HepG2 (cell line): ENCODE measurements at places on chromosomes 5 and 9.

DNA sequence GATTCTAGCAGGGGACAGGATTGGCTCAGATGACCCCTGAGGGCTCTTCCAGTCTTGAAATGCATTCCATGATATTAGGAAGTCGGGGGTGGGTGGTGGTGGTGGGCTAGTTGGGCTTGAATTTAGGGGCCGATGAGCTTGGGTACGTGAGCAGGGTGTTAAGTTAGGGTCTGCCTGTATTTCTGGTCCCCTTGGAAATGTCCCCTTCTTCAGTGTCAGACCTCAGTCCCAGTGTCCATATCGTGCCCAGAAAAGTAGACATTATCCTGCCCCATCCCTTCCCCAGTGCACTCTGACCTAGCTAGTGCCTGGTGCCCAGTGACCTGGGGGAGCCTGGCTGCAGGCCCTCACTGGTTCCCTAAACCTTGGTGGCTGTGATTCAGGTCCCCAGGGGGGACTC is 2.9 kb upstream of the MYOZ3 start:
- no peak for DNase-seq

- peak; percentile 78 for DNase-seq
Measured at GRCh38 chr5:146025114-146025680, 80.2 kb downstream of the PLAC8L1 start.

GRCh38 chr5:124059200-124059599 is 547.2 kb downstream of the CSNK1G3 start:
- no peak for DNase-seq

DNA sequence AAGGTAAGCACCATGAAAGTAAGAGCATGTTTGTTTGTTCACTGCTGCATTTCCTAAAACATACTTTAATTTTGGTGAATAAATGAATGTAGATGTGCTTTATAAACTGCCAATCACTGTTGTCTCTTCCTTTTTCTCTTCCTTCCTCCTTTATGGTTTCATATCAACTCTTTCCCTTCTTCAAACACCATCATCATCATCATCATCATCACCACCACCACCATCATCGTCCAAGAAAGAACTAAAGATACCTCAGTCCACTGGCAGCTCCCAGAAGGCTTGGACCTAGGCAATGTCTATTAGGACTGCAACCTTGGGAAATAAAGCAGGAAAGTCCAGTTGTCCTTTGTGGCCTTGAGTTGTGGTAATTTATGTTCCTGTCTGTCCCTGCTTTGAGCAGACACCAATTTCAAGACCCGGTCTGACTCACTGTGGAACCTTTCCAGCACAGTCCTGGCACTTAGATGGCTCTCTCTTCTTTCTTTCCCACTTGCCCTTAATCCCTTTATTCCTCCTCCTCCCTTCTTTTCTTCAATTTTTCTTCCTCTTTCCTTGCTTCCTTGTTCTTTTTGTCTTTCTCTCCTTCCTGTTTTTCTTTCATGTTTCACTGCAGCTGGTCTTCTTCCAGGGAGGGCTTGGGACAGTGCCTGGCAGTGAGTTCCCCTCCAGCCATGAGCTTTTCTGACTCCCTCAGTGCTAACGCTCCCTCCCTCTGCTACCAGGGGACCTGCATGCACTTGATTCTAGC is 99.3 kb downstream of the ANGPTL2 start:
- no peak for DNase-seq

DNA sequence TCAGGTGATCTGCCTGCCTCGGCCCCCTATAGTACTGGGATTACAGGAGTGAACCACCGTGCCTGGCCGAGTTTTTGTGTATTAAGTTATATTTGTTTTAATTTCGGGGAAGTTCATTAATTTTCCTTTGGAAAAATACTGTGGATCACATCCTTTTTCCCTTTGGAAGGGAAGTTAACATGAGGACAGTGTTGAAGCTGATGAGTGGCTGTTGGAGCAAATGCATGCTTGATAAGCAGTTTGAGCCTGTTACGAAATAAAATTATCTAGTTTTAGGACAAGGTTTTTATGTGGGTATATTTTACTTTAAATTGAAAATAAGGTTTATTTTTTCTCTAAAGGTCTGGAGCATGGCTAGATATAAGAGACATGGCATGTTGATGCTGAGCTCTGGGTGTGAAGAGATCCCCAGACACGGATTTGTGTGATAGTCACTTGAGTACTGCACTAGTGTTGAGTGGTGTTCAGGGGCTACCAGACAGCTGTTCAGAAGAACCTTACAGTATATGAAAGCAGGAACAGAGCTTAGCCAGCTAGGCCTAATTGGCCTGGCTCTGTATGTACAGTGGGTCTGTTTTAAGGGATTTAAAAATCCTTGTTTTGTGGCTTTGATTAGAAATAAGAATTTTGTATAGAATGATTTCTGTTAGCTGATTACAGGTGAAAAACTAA is 17.4 kb downstream of the LMNB1 start:
- no peak for DNase-seq

DNA sequence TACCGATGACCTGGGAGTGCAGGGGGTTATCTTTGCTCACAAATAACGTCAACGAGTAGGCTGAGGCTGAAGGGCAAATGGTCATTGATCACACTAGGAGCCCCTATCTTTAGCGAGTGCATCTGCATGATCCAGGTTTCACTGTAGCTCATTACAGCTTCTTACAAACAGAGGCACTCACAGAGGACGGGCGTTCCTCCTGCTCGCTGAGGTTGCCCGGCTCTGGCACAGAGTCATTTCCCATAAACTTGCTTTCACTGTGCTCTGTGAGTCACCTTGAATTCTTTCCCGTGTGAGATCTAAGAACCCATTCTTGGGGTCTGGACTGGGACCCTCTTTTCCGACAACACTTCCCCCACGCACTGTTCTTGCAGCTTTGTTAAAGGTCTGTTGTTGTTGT is 1.9 kb upstream of the PAEP start:
- no peak for DNase-seq

DNA sequence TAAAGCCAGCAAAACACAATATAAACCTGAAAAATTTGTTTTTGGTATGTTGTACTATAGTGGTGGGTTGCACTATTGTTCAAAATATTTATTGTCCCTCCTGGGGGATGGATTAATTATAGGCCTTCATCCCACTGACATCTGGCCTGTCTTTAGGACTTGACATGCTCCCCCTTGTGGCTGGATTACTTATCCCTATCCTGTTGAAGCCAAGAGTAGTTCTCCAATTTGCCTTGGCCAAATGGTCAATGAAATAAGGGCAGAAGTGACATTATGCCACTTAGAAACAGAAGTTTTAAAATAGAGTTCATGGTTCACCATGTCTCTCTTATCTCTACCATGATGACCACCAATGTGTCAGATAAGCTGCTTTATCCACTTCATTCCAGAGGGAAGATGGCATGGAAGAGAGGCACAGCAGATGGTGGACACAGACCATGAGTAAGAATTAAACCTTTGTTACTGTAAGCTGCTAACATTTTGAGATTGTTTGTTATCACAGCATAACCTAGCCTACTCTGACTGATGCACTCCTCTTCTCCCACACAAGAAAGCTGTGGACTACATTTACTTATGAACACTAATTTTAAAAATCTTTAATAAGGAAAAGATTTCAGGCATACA is 29.2 kb upstream of the ARHGEF28 start:
- DNase-seq = peak; percentile 60

- no peak for DNase-seq
Measured at GRCh38 chr5:104370523-104370922, 807.9 kb upstream of the NUDT12 start.

DNA sequence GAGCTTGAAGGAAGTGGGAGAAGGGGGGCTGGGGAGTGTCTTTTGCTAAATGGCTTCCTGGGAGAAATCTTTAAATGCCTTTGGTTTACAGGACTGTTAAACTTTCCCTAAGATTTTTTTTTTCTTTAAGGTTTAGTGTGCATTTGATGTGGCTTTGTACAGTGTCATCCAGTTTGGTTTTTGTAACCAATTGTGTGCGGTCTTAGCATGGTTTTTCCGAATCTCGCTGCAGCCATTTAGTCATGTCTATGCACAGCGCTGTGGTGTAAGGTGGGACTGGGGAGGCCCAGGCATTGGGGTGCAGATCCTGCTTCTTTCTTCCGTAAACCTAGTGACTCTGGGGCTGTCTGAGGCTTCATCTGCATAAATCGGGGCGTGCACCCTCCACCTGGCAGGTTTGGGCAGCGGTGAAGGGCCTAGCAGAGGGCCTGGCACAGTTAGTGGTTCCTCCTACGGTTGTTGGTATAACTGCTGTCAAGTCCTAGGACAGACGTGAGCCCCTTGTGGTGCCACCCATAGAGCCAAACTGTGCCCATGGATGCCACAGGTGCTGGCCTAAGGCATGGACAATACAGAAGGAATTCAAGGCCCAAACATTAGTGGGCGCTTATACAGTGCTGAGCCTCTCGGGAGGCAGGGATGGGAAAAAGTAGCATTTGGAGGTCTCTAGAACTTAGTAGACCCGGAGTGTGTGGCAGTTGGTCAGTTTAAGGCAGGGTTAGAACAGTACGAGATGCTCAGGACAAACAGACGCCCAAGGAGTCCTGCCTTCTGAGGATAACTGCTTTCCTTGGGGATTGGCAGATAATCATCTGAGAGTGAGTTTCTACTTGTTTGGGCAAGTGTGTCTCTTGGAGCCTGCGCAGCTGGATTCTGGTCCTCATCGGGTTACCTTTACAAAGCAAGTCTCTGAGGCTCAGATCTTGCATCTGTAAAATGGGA is 1.5 kb downstream of the PRRC2B start:
- DNase-seq = no peak

- no peak for DNase-seq
Measured at GRCh38 chr5:56037531-56038010, 42.8 kb upstream of the IL6ST start.

DNA sequence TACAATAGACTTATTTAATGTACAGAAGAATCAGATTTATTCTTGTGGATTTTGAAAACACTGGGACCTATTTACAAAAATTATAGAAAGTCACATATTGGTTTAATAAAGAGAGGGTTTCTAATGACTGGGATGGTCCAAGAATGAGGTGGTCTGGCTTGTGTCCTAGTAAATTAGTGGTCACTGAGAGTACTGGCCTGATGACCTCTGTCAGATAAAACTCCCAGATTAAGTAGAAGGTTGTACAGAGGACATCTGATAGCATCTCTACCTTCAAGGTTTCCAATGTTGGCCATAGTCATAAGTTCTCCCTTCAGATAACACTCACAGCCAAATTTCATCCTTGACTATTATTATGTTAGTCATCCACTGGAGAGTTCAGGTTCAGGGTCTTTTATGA is 692.9 kb downstream of the MTRR start:
- DNase-seq = no peak

- no peak for DNase-seq
Measured at GRCh38 chr9:105678163-105678562, 15.9 kb downstream of the TAL2 start.

DNA sequence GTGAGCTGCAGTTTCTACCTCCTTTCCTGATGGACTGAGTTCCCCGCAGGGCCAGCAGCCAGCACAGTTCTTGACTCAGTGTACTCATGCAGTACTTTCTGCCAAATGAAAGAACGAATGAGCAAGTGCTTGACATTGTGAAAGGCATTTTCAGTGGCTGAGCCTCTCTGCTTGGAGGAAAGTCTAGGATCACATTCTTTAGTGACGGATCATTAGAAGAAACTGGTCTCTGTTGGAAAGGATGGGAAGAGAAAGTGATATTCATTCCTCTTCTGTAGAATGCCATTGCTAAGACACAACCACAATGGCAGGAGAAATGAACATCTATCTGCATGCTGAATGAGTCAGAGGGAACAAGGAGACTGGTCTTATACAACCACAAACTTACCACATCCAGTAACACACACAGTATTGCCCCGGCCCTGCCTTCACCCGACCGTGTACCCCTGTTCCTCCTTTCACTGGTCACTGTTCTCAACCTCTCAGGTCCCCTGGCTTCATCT is 206.9 kb downstream of the CRB2 start:
- no peak for DNase-seq
